Lung microvascular endothelial cell (primary cell): ENCODE measurements at places on chromosomes 2 and 18. TPM values are rescaled to one million over a fixed set of nuclear protein-coding genes. Genes with fewer than 3 reads are reported as not detected.

MROH2A gene
- not detected in 2 replicates for total RNA-seq

TEX44 gene
- not detected in 2 replicates for total RNA-seq

DNA sequence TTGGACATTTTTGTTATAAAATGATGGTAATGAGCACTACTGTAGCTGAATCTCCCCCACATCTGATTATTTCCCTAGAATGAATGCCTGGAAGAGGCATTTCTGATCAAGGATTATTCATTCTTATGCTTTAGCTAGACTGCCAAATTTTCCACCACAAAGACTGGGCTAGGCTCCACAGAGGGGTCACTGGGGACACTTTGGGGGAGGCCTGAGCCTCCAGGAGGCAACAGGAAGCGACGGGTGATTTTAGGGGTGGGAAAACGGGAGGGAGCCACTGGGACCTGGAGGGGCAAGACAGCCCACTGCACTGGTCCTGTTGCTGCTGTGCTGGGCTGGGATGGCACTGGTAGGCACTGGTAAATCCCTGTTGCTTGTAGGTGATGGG, 2.4 kb upstream of the ASB1 start:
- no peak for DNase-seq

- DNase-seq: no peak
Observed at GRCh38 chr2:114786901-114787300, 344.5 kb downstream of the DPP10 start.

DNA sequence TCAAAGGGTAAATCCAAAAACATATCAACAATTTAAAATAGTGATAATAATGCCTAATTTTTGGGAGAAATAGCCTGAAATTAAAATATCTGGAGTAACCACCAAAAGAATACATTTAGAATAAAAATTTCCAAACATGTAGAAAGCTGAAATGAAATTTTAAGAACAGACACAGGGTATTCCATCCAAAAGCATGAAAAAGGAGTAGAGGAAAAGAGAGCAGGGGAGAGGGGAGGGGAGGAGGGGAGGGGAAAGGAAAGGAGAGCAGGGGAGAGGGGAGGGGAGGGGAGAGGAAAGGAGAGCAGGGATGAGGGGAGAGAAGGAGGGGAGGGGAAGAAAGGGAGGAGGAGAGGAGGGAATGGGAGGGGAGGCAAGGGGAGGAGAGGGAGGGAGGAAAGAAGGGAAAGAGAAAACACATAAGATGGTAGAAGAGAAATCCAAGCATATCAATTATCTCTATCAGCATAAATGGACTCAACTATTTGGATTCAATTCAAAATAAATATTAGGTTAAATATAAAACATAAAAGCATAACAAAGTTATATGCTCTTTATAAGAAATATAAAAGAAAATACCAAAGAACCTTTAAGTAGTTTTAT, 141.1 kb downstream of the ZNF385B start:
- DNase-seq: no peak

DNA sequence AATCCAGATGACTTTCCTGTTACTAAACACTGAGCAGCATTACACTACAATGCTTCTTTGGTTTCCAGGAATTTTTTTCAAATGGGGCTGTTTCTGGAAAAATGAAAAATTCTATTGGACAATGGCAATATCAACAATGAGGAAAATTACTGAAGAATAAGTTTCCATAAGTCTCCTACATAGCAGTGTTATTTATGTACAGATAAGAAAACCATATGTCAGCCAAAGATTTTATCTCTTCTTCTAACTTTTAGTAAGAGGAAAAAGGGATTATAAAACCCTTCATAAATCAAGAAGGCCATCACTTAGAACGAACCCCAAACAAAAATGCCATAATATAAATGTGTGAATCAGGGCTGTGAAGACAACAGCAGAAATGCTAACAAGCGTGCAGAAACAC, 31.6 kb upstream of the NOSTRIN start:
- DNase-seq: no peak

RPRD1A gene
- total RNA-seq: 27.0 and 32.3 TPM in 2 replicates

- DNase-seq: peak; percentile 7
Observed at GRCh38 chr2:110679337-110679707, 1.5 kb upstream of the BUB1 start.

GRCh38 chr2:101367508-101367907, 19.8 kb downstream of the CREG2 start:
- DNase-seq: no peak
